ENCODE measurements at places on chromosomes 4 and X.
A peak's percentile ranks its signal among the peaks of the same experiment; 100 is the strongest.

GRCh38 chr4:84680956-84681355 lies 98.0 kb downstream of the CDS1 start:
- no peak for DNase-seq

- no peak for DNase-seq
Measured at GRCh38 chr4:7816771-7817170, 122.9 kb downstream of the AFAP1 start.

DNA sequence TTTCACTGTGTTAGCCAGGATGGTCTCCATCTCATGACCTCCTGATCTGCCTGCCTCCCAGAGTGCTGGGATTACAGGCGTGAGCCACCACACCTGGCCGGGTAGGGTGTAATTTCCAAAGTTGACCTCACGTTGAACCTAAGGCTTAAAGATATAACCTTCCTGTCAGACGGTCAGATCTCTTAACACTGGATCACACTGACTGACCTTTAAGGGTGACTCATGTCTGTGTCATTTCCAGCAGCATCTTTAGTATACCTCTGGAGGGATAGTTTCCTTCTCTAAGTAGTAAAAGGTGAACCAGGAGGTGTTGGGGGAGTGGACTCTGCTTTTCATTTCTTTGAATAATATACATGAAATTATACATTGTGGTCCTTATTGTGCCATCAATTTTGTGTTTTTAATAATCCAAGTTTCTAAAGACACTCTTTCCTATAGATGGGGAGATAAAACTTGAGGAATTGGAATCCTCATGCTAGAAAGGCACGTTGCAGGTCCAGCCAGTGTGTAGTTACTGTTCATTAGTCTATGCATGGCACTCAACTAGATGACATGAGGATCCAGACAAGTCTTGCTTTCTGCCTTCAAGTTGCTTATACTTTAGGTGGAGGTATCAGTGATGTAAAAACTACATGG lies 45.7 kb downstream of the ARHGAP10 start:
- DNase-seq = no peak

DNA sequence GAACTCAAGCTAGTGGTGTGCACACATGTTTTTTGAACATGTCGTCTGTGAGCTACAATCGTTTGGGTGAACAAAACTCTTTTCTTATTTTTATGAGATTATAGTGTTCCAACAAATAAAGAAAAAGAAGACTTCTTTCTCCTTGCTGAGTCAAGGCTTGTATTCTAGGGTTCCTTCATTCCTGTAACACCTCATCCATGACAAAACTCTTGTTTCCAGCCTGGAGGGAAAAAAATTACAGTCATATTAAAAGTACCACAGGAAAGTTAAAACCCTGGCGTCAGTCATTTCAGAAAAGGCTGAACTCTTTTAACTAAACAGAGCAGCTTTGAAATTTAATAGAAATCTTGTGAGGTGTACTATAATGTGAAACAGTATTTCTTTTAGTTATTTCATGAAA lies 79.2 kb upstream of the BOD1L1 start:
- no peak for DNase-seq

DNA sequence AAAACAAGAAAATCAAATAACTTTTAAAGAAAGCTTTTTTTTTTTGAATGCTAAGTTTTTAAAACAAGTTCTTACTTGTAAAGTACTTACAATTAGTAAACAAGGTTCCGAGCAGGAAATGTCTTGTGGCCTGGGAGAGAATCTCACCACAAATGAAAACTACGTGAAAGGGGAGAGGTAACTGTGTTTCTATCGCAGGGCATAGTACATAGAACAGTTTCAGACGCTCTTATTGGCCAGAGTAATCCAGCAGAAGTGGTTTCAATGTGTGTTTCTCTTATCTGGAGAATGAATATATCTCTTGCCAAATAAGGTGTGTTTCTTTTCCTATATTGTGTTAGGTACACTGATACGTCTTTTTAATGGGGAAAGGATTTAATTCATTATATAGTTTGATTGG lies at the start of gene PLAC8:
Gene PLAC8 (minus strand): TSS at position 154 of the 400 bp plus-strand sequence. CDS start 6,808 bp downstream, outside the sequence.
- DNase-seq = peak; percentile 23

DNA sequence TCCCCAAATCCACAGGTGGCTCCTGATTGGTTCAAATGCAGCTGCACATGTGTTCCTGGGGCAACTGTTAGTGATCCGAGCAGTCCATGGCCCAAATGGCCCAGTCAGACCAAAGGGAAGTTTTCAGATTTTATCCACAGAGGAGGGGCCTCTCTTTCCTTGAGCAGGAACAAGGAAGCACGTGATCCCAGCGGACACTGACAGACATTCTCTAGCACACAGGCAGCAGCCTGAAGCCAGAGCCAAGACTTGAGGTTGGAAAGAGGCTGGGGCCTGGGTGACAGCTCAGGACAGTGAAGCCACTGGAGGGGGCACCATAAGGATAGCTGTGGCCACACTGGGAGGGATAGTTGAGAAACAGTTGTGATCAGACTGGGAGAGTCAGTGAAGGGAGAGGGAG lies 3.5 kb upstream of the ZFP92 start:
- DNase-seq = no peak

- DNase-seq = no peak
Measured at GRCh38 chr4:6561173-6561516, 13.8 kb upstream of the MAN2B2 start.

DNA sequence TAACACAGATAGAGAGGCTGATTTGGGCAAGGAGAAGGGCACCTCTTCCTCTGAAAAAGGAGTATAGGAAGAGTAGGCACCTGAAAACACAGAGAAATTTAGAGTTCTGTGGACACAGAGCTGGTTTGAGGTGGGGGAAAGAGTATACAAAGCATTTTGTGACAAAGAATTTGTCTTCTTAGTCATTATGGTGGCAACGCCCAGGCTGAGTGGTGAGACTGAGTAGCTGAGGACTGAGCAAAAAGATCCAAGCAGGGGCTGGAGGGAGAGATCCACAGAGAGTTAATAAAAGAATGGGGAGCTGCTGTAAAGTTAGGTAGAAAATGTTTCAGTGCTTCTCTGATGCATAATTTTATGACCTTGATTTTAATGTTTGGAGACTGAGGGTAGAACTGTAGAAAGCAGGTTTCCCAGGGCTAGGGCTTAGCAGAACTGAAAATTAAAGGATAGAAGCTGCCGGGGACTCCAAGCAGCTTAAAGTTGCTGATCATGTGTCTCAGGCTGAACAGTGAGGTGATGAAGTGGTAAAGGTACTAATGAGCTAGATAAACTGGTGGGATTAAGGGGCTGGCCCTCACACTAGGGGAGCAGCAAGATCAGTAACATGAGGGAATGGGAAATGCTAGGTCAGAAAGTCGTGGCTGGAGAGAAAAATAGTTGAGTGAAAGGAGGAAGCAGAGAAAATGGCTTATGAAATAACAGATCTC lies 118.9 kb downstream of the CEP44 start:
- DNase-seq = no peak

GRCh38 chr4:18049446-18049845 lies 27.9 kb upstream of the LCORL start:
- DNase-seq = no peak

DNA sequence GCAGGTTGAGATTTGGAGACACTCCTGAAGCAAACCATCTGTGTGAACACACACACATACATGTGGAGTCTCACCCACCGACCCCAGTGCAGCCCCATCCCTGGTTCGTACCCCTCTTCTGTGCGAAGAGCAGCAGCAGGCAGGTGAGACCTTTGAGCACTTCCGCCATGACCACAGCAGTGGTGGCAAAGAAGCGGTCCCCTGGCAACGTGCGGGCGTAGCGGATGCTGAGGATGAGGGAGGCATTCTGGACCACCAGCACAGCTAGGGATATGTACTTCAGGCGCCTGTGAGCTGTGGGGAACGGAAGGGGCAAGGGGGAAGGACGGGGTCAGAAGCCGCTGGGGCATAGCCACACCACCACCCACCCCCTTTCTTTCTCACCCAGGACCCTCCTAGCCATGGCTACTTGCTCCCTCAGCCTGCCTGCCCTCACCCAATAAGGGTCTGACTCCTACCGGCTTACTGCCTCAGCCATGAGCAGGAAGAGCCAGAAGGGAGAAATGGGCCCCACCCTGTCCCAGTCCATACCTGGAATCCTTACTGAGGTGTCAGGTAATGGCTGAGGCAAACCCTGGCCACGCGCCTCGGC lies 1.6 kb downstream of the SLC35A2 start:
- DNase-seq = no peak

- no peak for DNase-seq
Measured at GRCh38 chrX:38968344-38969216, 167.3 kb downstream of the MID1IP1 start.
